GM23248 (cell line): ENCODE measurements at places on chromosomes 1 and 21. TPM values are rescaled to one million over a fixed set of nuclear protein-coding genes. Genes with fewer than 3 reads are reported as not detected.

- DNase-seq: no peak
Observed at GRCh38 chr1:36636206-36636605, 153.5 kb upstream of the CSF3R start.

GRCh38 chr1:83828456-83828855, 170.5 kb downstream of the TTLL7 start:
- DNase-seq: no peak

DNA sequence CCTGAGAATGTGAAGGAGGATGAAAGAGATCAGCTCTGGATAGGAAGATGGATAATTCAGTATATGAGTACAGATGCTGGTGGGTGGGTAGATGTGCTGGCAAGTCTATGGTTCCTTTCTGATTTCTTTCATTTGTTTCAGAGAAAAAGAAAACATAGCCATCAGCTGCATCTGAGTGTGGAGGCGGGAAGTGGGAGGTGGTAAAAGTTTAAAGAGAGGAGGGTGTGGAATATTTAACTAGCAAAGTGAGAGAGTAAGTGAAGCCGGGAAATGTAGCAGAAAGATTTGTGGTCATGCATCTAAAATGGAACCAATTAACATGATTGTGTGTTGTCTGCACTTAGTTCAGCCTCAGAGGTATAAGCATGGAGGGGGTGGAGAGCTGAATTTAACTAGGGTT, 16.4 kb downstream of the RPE65 start:
- no peak for DNase-seq

DNA sequence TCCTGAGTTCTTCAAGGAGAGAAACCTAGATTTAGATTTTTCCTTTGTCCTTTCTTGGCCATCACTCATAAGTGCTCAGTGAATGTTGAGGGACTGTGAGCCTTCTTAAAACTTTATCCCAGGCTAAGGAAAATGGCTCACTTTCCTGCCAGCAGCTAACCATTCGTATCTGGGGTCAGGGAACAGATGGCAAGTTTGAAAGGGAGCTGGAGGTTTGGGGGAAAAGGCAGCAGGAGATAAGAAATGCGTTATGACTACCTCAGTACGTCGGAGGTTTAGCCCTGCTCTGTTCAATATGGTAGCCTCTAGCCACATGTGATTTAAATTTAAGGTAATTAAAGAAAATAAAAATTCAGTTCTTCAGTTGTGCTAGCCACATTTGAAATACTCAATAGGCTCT, 13.3 kb downstream of the RRP15 start:
- DNase-seq: no peak

- DNase-seq: no peak
Observed at GRCh38 chr1:49728377-49728776, 295.4 kb downstream of the AGBL4 start.

- no peak for DNase-seq
Observed at GRCh38 chr1:116559304-116559761, 11.5 kb downstream of the CD58 start.

- DNase-seq: no peak
Observed at GRCh38 chr21:19508442-19508841, 1104.9 kb upstream of the TMPRSS15 start.

- no peak for DNase-seq
Observed at GRCh38 chr1:75785320-75785982, 605 bp upstream of the RABGGTB start.

GRCh38 chr1:245541369-245541768, 386.6 kb downstream of the KIF26B start:
- DNase-seq: peak; percentile 74

DNA sequence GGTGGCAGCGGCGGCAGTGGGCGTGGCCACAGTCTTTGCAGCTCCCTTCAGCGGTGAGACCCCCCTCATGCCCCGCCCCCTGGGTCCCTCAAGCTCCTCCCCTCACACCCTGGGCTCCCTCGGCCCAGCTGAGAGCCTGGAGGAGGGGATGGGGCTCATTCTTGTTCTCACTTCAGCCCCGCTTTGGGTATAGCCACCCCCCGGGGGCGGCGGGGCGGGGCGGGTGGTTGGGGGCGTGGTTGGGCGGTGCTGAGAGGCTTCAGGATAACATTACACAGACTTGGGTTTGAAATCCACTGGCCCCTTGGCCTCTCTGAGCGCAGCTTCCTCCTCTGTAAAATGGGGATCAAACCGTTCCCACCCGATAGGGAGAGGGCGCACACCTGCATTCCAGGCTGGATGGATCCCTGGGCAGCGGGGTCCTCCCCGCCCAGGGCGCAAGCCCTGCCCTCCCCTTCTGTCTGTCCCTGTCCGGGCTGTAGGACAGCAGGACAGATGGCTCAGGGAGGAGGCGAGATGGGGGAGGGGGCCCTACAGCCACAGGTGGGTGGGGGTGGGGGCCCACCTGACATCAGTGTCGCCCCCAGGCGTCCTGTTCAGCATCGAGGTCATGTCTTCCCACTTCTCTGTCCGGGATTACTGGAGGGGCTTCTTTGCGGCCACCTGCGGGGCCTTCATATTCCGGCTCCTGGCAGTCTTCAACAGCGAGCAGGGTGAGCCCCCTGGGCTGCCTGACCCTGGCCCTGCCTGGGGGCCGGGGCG, 5.1 kb downstream of the CLCNKA start:
- DNase-seq: peak; percentile 39

GRCh38 chr1:59541891-59542290, 245.0 kb downstream of the FGGY start:
- no peak for DNase-seq

GRCh38 chr1:93483606-93484005, 35.7 kb downstream of the FNBP1L start:
- peak; percentile 2 for DNase-seq

DNA sequence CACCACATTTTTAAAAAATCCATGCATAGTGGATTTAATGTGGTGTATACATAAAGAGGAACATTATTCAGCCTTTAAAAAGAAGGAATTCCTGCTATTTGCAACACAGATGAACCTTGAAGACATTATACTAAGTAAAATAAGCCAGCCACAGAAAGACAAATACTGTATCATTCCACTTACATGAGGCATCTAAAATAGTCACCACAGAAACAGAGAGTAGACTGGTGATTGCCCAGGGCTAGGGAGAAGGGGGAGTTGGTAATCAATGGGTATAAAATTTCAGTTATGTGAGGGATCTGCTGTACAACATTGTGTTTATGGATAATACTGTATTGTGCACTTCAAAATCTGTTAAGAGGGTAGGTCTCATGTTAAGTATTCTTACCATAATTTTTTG, 10.0 kb downstream of the FAM163A start:
- no peak for DNase-seq

- no peak for DNase-seq
Observed at GRCh38 chr1:182459949-182460348, 10.0 kb downstream of the RGSL1 start.

GRCh38 chr1:13699510-13699909, 478 bp upstream of the PRDM2 start:
- DNase-seq: peak; percentile 37

GRCh38 chr1:150127868-150128267, 21.8 kb upstream of the PLEKHO1 start:
- DNase-seq: peak; percentile 36

- peak; percentile 45 for DNase-seq
Observed at GRCh38 chr21:35358008-35358407, 308.9 kb upstream of the RUNX1 start.

DNA sequence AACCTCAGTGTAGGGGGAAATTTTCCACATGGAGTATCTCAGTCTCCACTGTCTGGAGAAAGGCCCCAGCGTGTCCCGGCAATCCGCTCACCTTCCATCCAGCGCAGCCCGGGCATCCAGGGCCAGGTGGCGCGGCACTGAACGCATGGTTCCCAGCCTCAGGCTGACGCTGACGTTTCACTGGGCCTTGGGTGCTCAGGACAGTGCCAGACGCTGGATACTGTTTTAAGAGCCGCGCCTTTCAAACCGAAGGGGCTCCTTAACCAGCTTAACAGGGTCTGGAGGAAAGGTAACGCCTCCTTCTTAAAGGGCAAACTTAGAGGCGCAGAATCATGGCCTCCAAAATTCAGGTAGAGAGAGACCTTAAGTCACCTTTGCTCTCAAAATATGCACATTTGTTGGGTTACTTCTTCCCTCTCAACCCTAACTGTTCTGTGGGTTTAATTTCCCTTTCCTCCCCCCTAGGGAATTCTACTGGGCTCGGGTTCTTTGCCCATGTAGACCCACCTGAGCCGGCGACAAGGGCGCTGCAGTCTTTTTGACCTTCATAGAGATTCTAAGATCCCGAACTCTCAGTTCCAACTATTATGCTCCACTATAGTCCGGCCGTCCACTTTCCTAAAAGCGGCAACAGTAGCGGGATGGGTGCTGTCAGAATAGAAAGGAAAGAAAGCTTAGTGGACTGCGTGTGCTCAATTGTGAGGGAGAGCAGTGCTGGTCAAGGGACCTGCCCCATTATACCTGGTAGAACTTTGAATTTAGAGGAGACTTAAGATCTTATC, 3.5 kb upstream of the LHX9 start:
- DNase-seq: no peak

DNA sequence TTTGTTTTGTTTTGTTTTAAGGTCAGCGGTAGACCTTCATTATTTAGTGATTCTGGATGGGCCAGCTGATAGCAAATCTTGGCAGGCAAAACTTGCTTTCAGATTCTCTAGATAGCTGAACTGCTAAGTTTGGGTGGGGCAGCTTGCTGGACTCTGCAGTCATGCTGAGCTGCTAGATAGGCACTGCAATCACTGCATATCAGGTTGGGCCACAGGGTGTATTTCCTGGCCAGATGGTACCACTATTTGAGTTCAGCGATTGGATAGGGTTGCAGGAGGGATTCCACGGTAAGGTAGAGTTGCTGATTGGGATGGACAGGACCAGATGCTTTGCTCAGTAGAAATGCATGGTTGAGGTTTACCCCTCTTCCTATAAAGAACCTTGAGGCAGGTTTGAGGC, 579.3 kb upstream of the ADGRL4 start:
- DNase-seq: no peak

- no peak for DNase-seq
Observed at GRCh38 chr1:64886877-64887276, 79.5 kb downstream of the JAK1 start.

FABP3 gene
- total RNA-seq: 0.51 and 2.1 TPM in 2 replicates

DYNLT5 gene
- 2.3 and 5.8 TPM in 2 replicates for total RNA-seq

PCSK9 gene
- 0.11 and 0.25 TPM in 2 replicates for total RNA-seq

CCDC28B gene
- total RNA-seq: 10.4 and 17.7 TPM in 2 replicates

FLG2 gene
- not detected in 2 replicates for total RNA-seq

INTS7 gene
- total RNA-seq: 9.6 and 12.1 TPM in 2 replicates

EXO1 gene
- total RNA-seq: 6.2 and 14.2 TPM in 2 replicates

NEGR1 gene
- total RNA-seq: 15.7 and 20.0 TPM in 2 replicates

OR2T29 gene
- not detected in 2 replicates for total RNA-seq

RNF186 gene
- not detected in 2 replicates for total RNA-seq
